Activated CD4-positive, alpha-beta T cell treated with anti-CD3 and anti-CD28 coated beads, Interleukin-2, amount 50 U/mL, for 16 hours (primary cell): ENCODE measurements at places on chromosomes 3 and 15.
A peak's percentile ranks its signal among the peaks of the same experiment; 100 is the strongest.

GRCh38 chr3:53243165-53243564, 12.7 kb downstream of the TKT start:
- DNase-seq = no peak

GRCh38 chr15:82864967-82865366, 55.5 kb downstream of the WHAMM start:
- DNase-seq = no peak

- peak; percentile 53 for DNase-seq
These were observed 37.6 kb downstream of the TMCC1 start for GRCh38 chr3:129855832-129856419.

DNA sequence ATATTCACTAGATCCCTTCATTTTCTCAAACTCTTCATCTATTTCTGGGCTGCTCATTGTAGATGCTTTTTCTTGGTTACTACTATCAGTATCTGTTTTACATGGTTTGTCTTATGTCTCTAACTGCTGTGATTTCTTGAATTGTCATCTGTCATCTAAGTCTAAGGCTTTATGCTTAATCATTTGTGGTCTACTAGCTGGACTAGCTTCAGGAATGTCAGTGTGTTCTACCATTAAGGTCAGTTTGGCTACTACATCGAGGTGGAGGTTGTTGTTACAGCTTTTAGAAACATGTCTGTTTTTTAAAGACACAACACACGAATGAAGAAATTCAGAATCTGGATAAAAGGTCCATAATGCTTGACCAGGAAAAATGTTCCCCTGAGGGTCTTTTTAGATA, 82.2 kb downstream of the ABI3BP start:
- DNase-seq = no peak

- DNase-seq = no peak
These were observed 58.9 kb downstream of the MYO1E start for GRCh38 chr15:59313641-59314332.

DNA sequence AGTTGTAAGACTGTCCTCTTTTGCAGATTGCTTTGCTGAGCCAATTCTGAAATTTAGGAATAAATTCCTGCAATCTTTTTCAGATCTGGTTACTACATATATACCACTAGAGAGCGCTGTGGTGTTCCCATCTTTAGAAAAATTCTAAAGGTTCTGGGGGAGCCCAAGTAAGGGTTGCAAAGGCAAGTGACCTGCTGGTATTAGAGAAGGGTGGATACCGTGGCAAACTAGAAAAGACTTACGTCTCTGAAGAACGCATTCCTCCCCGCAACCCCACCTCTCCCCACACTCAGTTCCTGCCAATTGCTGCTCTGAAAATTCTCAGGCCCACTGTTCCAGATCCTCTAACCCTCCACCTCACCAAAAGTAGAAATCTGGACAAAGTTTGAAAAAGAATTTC, 48.5 kb downstream of the EFHB start:
- DNase-seq = peak; percentile 54

GRCh38 chr15:57134851-57135250, 216.4 kb downstream of the TCF12 start:
- DNase-seq = no peak

DNA sequence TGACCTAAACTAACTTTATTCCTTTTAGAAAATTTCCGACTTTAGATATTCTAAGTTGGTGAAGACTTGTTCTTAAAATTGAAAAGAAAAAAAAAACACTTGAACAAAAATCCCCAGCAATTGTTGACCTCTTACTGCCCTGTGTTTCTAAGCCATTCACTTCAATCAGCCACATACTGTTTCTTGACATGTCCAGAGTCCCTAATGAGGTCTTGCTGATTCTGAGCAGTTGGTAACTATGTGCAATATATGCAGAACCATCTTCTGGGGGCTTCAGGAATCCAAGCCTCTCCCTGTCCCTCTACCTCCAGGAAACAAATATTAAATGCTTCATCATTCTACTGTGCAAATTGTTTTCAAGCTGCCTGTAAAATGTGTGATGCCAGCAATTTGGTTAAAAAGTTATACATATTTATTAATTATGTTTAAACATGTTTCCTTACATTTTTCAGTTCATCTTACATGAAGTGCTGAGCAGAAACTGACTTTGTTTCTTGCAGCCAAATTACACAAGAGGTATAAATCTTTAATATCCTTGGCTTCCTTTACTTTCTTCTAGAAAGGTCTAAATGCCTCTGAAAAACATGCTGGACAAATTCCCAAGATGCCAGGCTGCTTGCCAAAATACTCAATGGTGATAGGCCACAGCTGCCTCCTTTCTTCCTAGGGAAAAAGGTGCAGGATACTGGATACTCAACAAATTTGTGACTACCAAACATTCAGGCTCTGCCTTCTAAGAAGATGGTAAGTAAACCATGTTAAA, 19.8 kb upstream of the GYG1 start:
- DNase-seq = no peak

GRCh38 chr3:66228707-66229106, 7.9 kb downstream of the SLC25A26 start:
- no peak for DNase-seq

- DNase-seq = no peak
These were observed 59.5 kb downstream of the PIK3CB start for GRCh38 chr3:138775254-138775595.

DNA sequence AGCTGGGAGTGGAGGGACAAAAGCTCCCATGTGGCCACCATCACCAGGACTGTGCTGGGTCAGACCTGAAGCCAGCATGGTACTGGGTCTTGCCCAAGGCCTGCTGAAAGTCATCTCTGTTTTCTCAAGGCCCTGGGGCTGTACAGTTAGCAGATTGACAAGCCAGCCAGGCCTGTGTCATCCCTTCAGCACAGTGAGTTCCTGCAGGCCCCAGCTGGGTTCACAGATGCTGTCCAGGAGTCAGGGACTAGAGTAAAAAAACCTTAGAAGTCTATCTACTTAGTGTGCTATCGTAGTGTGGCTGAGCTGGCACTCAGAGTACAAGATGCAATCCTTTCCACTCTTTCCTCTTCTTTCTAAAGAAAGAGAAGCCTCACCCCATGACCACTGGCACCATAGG, 246.0 kb upstream of the NAALADL2 start:
- DNase-seq = no peak

- DNase-seq = no peak
These were observed 204.6 kb downstream of the PLCL2 start for GRCh38 chr3:17089314-17089700.

DNA sequence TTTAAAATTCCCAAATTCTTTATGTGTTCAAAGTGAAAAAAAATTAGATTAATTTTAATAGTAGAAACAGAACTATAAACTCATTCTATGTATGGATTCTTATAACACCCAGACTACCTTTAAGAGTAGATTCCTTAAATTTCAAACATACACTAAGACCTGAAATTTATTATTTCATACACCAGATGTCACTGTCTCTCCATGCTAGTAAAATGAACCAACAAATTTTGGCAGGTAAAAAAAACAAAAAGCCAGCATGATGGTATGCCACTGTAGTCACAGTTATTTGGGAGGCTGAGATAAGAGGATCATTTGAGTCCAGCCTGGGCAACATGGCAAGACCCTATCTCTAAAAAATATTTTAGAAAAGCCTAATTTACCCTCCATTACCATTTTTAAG, 461.3 kb upstream of the NAALADL2 start:
- no peak for DNase-seq

GRCh38 chr3:20924646-20925385, 738.8 kb upstream of the SGO1 start:
- DNase-seq = no peak

- DNase-seq = no peak
These were observed 269.4 kb upstream of the ROPN1 start for GRCh38 chr3:124261306-124261705.

GRCh38 chr15:76147906-76148570, 88.3 kb downstream of the TMEM266 start:
- peak; percentile 64 for DNase-seq

- DNase-seq = peak; percentile 68
These were observed 94.1 kb downstream of the ITPR1 start for GRCh38 chr3:4587061-4587837.

- DNase-seq = no peak
These were observed 120.5 kb upstream of the PROK2 start for GRCh38 chr3:71905426-71905825.

- DNase-seq = no peak
These were observed 22.6 kb downstream of the SLC51A start for GRCh38 chr3:196238612-196239560.

GRCh38 chr15:92048739-92049138, 195.2 kb downstream of the SLCO3A1 start:
- no peak for DNase-seq

DNA sequence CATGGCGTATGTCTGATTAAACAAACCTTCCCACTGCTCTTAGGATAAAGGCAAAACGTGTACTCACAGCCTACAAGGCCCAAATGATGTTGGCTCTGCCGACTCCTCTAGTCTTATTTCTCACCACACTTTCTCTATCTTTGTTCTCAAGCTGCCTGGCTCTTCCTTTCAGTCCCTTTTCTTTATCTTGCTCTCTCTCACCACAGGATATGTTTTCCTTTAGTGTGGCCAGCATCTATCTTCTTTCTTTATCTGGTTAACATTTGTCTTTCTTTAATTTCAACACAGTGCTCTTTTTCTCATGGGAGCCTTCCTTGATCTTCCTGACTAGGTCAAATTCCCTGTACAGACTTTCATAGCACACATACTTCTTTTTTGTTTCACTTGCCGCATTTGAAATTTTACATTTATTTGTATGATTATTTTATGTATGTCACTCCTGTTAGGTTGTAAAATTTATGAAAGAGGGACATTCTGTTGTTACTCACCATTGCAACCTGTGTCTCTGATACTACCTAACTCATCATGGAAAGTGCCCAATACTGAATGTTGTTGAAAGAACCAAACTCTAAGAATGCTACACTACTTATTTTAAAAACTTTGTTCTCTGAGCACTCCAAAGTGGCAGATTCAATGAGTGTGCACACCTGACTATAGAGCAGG, 328.9 kb upstream of the CBLB start:
- DNase-seq = no peak

DNA sequence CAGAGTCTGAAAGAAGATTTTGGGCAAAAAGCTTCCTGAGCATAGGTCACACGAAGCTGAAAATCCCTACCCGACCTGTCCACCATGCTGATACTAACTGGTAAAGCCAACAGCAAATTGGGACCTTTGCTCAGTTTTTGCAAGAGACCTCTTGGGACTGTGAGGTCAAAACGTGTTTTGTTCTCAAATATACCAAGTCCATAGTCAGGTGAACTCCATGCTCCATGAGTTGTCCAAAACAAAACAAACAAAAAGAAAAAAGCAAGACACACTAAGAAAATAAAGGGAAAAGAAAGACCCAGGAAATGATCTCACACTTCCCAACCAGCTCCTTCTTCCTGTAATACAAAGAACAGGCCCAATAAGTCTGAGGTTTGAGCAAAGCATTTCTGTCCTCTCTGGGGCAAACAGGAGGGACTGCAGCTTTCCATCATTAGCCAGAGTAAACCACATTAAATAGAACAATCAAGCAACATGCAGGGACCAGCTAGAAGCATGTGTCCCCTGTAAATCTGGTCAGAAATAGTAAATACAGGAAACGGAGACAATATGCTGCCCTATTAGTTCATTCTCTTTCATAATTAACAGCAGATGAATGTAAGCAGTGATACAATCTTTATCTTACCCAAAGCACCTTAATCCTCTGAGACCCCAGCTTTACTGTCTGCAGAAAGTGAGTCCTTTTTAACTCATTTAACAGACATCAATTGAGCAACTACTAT, 125.0 kb upstream of the LIPC start:
- DNase-seq = no peak

GRCh38 chr15:81225161-81225671, 28.5 kb downstream of the IL16 start:
- no peak for DNase-seq

- DNase-seq = no peak
These were observed 101.1 kb downstream of the CMSS1 start for GRCh38 chr3:99918715-99919114.

- no peak for DNase-seq
These were observed 28.6 kb upstream of the ATP13A5 start for GRCh38 chr3:193407112-193407511.

DNA sequence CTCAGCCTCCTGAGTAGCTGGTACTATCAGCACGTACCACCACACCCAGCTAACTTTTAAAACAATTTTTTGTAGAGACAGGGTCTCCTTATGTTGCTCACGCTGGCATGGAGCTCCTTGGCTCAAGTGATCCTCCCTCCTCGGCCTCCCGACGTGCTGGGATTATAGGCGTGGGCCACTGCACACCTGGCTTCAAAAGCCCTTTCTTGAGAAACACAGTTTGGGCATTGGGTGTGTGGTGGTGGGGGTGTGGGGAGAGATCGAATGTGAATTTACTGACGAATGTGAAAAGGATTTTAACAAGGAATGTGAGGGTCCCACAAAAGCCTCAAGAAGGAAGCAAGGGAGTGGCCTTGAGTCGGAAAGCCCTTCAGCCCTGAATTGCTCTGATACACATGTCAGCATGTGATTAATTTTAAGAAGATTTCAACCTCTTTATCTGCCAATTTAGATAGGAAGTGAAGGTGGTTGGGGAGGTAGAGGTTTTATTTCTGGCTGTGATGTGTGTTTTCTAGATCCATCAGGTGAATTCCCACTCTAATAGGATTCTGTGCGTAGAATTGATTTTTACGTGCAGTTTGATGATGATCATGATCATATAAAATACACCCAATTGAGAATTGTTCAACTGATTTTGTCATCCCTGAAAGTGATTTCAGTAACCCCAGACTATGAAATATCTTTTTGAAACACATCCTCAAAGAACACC, 1.1 kb downstream of the CCR4 start:
- peak; percentile 29 for DNase-seq

GRCh38 chr15:57671636-57672035, 34.9 kb upstream of the POLR2M start:
- no peak for DNase-seq

GRCh38 chr15:59194639-59195325, 11.9 kb upstream of the LDHAL6B start:
- no peak for DNase-seq

DNA sequence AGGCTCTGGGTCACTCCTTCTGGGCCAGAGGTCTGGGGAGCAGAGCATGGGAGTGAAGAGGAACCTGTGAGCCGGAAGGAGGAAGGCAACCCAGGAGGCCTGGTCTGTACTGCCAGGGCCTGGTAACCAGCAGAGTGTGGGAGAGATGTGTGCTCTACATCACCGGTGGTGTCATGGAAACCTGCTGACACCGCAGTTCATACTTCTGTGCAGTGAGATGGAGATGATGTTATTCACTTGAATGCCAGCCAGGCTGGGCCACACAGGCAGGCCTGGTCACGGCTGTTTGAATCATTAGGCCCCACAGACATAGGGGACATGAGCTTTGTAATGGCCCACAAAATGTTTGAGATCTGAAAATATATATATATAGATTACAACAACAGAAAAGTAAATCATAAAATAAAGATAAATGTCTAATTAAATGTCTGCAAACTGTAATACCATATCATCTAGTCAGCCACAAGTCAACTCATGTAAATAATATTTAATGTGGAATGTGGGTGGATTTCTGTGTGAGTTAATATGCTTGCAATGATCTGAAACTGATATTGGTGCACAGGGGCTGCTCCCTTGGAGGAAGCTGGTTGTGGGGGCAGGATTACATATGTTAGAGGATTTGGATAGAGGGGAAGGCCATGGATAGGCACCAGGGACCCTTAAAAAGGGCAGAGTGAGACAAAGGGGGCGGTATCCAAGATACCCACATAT, 108.5 kb upstream of the PFN2 start:
- DNase-seq = no peak

GRCh38 chr3:190517687-190518086, 3.8 kb downstream of the IL1RAP start:
- DNase-seq = no peak

- no peak for DNase-seq
These were observed 3.6 kb downstream of the WWTR1 start for GRCh38 chr3:149654188-149654601.
